ENCODE measurements at places on chromosomes 7 and 10. TPM values are rescaled to one million over a fixed set of nuclear protein-coding genes. Genes with fewer than 3 reads are reported as not detected.

Gene SCART1
- 3.7 TPM for total RNA-seq

Gene NKX2-3
- not detected for total RNA-seq

Gene PAPOLB
- under 0.01 TPM for total RNA-seq

Gene MAGI2
- total RNA-seq = 12.8 TPM

Gene GBX1
- not detected for total RNA-seq

Gene HOXA7
- not detected for total RNA-seq

Gene PNLIPRP3
- not detected for total RNA-seq

Gene H2BK1
- total RNA-seq = not detected

Gene TAS2R41
- total RNA-seq = not detected

Gene GHRHR
- not detected for total RNA-seq

Gene CALHM3
- total RNA-seq = not detected

Gene TAS2R4
- total RNA-seq = 0.79 TPM

Measured in bronchial smooth muscle cell (primary cell).